ENCODE measurements at places on chromosomes 11 and 22.

DNA sequence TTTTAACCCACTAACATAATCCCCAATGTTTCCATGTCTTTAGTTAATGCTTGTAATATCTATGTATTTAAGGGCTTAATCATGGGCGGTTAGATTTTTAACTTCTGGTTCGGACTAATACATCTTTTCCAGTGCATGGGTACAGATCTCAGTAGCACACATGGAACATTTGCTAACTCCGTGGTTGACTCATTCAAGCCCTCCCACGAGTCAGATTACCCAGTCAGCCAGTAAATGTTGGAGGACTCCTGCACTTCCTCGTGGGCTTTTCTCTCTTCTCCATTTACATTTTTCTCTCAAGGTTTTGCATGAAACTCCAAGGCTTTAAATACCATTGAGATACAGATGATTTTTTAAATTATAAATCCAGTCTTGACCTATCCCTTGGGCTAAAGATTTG is 313.9 kb downstream of the ST3GAL4 start:
- no peak for DNase-seq

GRCh38 chr22:29821291-29822016 is 16.6 kb downstream of the ASCC2 start:
- DNase-seq = no peak

DNA sequence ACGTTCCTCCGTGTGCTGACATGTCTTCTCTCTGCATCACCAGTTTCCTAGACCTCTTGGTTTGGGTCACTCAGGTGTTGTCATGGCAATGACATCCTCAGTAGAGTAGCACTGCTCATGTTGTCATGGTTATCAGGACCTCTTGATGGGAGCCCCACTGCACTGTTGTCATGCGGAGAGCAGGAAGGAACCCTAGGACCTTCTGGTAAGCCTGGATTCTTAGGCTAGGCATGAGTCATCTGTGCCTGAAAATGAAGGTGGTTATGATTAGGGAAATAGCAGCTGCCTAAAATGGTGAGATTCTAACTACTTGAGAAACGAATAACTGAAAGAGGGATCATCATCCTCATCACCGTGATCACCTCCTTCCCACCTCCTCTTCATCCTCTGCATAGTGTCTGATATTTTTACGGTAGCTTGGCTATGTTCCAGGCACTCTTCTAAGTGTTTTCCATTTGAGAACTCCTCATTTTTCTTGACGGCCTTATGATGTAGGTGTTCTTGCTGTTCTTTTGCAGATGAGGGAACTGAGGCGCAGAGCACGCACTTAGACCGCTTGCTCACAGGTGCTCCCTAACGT is 858.4 kb downstream of the NTM start:
- DNase-seq = no peak

GRCh38 chr11:118610225-118610772 is 2.9 kb downstream of the PHLDB1 start:
- no peak for DNase-seq

Measured in activated CD4-positive, alpha-beta T cell treated with anti-CD3 and anti-CD28 coated beads, Interleukin-2, amount 50 U/mL, for 24 hours (primary cell).